GM06990 (cell line): ENCODE measurements at places on chromosomes 11 and 22.

GRCh38 chr11:86558207-86558606 lies 114.2 kb downstream of the ME3 start:
- DNase-seq: no peak

DNA sequence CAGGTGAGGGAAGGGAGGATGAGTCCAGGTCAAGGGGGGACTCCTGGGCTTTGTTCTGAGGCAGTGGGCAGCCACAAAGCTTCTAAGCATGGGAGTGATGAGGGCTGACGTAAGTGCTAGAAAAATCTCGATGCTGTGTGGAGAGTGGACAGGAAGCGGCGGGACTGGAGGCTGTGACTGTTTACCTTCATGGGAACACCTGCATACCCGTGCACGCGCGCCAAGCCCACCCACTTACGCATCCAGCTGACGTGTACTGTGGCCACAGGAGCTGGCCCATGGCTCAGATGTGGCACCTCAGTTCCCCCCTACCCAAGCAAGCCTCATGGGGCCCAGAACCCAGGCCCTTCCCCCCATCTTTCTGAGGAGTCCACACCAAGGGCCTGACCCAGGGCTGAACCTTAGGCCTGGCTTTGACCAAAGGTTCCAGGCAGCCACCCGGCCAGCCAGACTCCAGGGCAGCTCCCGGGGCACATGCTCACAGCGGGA lies 14.0 kb downstream of the MYRF start:
- no peak for DNase-seq

GRCh38 chr11:47378836-47379170 lies 456 bp upstream of the SPI1 start:
- no peak for DNase-seq

- DNase-seq: peak; percentile 62
Measured at GRCh38 chr22:38504731-38505540, 1.2 kb downstream of the DDX17 start.

- no peak for DNase-seq
Measured at GRCh38 chr11:64165481-64165841, 452 bp downstream of the MACROD1 start.

GRCh38 chr11:40118780-40119179 lies 1340.7 kb downstream of the LRRC4C start:
- DNase-seq: no peak

DNA sequence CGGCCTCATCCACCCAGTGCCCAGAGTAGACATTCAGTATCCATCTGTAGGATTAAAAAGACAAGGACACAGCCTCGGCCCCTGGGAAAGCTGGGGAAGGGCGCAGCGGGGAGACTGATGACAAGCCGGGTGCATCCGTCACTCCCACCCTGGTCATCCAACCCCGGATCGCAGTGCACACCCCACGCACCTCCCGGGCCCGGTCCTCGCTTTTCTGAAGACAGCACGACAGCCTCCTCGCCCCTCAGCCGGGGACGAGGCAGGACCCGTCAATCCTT lies 1.1 kb downstream of the FCHSD2 start:
- DNase-seq: peak; percentile 60

DNA sequence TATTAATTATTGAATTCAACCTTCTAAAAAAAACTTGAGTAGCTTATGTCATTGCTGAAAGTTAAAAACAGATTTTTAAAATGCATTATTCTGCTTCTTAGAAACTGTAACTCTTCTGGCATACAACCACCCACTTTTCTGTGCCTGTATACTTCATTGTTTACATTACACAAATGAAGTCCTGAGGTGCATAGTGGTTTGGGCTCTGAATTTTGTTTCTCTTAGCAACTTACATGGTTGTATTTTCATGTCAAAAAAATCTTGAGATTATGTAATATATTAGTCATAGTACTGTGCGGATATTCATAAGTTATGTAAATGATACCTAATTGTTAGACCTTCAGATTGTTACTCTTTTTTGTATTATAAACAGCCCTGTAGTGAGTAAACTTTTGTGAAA lies 12.2 kb downstream of the SC5D start:
- DNase-seq: no peak

- DNase-seq: peak; percentile 62
Measured at GRCh38 chr22:19756288-19757128, 4.1 kb upstream of the TBX1 start.

GRCh38 chr22:27438271-27438980 lies 363.1 kb downstream of the MN1 start:
- no peak for DNase-seq

DNA sequence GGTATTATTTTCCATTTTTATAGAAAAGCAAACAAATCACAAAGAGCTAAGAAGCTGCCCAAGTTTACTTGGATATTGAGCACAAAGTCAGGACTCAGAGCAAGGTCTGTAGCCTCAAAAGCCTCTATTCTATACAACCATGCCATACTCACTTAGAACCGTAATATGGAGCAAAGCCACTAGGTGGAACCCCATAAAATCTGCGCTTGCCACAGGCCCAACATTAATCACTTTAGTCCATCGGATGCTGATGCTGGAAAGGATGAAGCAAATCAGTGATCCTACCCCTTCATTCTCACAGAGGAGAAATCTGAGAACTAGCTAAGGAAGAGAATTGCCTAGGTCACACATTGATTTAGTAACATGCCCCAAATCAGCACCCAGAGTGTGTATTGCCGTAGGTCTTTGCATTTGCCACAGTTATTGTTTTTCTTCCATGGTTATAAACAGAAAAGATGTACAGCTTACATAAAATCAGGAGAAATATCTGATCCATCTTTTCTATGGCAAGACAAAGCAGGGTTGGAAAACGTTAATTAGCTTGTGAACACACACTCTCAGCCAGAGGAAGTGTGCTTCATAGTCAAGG lies 56.7 kb upstream of the RAB38 start:
- no peak for DNase-seq

- no peak for DNase-seq
Measured at GRCh38 chr11:119237515-119237914, 31.4 kb downstream of the CBL start.

DNA sequence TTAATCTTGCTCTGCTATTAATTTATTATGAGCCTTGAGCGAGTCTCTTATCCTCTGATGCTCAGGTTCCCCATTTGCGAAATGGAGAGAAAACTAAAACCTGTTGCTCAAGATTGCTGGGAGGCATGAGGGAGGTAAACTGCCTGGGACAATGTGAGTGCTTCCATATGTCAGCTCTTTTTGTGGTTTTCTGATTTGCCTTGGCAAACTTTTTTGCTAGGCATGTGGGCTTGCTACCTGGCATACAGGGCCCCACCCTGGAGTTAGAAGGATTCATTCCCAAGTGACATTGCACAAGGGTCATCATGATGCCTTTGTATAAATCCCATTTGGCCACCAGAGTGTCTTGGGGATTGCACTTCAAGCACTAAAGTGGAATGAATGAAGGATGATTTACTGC lies 22.4 kb downstream of the TSPAN18 start:
- DNase-seq: no peak

- no peak for DNase-seq
Measured at GRCh38 chr11:84655712-84656111, 971.4 kb downstream of the DLG2 start.

DNA sequence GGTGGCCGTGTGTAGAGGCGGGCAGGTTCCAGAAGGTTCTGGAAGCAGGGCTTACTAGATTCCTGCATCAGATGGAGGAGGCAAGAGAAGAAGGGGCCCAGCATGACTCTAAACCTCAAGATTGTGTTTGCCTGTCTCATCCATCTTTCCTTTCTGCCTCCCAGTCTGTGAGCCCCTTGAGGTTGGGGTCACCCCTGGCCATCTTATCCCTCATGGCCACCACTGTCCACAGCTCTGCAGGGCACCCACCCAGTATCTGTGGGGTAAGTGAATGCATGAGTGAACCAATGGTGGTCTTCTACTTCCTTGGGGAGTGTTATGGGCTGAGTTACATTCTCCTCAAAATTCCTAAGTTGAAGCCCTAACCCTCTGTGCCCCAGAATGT lies 79.3 kb downstream of the MYEOV start:
- DNase-seq: no peak

DNA sequence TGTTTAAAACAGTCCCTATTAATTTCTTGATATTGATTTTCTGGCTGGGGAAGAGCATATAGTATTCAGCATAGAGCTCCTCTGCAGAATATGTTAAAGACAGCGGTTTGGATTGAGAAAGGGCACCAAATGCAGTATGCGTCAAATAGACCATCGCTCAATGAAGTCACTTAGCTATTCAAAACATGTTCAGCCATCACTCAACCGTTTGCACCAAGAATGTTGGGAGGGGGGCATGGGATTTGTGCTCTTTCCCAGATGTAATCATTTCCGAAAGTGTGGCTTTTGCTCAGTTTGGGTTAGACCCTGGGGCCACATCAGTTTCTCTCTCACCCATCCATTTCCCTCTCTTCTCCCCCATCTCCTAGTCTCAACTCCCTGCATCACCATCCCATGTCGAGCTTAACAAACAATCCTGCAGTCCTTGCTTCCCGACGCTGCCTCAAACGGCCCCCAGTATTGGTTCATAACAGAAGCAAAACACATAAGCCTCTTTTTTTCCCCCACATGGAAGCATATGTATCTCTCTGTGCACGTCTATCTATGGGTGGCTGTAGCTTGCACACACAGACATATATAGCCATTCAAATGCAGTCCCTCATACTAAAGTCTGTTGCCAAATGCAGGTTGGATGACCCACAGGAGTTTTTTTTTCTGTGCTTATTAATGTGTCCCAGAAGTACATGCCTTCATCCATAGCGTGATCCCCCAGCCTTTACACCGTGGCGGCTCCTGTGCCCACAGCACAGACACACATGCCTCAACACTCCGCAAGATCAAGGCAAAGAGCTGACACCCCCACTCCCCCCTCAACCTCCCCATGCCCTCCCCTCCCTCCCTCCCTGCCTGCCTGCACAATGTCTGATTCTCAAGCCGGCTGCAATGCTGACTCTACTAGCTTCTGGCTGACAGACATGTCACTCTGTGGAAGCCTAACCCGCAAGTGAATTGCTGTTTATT lies 2.6 kb downstream of the CACNG2 start:
- no peak for DNase-seq

DNA sequence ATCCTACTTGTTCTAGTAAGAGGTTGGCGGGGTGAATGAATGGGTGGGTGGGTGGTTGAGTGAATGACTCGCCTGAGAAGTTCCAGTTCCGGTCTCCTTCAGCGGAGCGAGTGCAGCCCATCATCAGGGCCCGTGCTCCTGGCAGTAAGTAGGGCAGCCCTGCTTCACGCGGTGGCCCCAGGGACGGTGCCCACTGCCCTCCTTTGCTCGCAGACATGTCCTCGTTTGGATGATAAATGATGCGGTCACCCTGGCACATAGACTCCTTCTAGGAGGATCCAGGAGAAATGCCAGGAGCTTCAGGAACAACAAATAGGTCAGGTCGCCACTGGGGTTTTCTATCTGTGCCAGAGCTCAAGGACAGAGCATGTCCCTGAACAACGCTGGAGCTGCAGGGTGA lies 370.8 kb downstream of the CTTN start:
- DNase-seq: no peak

GRCh38 chr11:62169448-62169847 lies 20.6 kb upstream of the SCGB1D1 start:
- no peak for DNase-seq

- no peak for DNase-seq
Measured at GRCh38 chr11:31500560-31500959, 8.9 kb downstream of the IMMP1L start.

- DNase-seq: no peak
Measured at GRCh38 chr11:15194671-15195415, 80.1 kb downstream of the INSC start.

- DNase-seq: no peak
Measured at GRCh38 chr22:18065256-18065655, 12.5 kb upstream of the PEX26 start.

DNA sequence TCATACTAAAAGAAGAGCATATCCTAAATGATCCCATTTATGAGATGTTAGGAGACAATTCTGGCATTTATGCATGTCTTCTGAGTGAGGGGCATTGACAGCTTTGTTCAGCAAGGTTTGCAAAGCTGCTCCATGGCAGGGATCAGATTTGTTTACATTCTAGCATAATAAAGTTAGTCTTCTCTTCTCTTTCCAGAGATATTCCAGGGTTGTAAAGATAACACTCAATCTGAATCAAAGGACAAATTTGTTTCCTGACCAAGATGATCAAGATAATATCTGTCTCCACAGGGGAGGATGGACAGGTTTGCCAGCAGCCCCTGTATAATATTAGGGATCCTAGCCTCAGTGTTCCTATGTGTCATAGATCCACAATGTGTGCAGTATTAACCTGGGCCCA lies 77.5 kb upstream of the ZC3H12C start:
- no peak for DNase-seq

DNA sequence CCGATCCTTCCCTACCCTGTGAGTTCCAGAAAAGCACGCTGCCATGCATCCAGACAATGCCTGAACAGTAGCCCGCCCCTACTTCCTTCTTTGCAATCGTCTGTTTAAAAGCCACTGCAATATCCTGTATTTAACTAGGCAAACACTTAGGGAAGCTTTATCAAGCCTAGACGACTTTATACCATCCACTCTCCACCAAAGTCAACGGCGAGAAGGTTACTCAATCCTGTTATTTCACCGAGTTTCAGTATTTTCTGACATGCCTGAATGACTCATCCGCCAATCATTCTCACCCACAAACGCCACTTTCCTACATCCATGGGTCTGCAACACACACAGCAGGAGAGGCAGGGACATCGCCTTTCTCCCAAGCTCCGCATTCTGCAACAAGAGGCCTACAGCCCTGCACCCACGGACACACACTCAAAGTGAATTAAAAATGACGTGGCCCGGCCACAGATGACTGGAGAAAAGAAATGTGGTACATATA lies 9.3 kb downstream of the CELSR1 start:
- DNase-seq: no peak

- no peak for DNase-seq
Measured at GRCh38 chr11:65384301-65384889, 1.9 kb upstream of the SLC25A45 start.

DNA sequence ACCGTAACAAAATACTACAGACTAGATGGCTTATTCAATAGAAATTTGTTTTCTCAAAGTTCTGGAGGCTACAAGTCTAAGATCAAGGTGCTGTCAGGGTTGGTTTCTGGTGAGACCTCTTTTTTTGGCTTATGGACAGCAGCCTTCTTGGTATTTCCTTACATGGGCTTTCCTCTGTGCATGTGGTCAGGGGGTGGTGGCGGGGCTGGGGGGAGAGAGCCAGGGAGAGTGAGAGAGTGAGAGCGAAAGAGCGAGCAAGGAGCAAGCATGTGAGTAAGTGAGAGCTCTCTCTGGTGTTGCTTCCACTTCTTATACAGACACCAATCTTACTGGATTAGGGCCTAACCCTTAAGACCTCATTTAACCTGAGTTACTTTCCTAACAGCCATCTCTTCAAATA lies 181.5 kb downstream of the TMEM135 start:
- no peak for DNase-seq

GRCh38 chr11:36703055-36703404 lies 105.0 kb upstream of the RAG2 start:
- no peak for DNase-seq

DNA sequence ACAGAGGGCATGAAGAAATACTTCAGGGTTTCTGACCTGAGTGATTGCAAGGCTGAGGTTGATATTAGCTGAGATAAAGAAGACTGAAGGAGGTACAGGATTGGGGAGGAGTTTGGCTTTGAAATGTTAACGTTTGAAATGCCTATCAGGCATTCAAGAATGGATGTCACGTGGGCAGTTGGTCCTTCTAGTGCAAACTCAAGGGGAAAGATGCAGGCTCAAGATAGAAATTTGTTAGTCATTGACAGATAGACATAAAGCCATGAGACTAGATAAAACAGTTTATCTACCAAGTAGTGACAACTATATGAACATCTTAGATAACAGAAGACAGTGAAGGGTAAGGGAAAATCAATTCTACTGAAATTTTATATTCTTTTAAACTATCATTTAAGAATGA lies 23.1 kb downstream of the TTC17 start:
- no peak for DNase-seq
